ENCODE measurements at places on chromosomes 2 and 18.

DNA sequence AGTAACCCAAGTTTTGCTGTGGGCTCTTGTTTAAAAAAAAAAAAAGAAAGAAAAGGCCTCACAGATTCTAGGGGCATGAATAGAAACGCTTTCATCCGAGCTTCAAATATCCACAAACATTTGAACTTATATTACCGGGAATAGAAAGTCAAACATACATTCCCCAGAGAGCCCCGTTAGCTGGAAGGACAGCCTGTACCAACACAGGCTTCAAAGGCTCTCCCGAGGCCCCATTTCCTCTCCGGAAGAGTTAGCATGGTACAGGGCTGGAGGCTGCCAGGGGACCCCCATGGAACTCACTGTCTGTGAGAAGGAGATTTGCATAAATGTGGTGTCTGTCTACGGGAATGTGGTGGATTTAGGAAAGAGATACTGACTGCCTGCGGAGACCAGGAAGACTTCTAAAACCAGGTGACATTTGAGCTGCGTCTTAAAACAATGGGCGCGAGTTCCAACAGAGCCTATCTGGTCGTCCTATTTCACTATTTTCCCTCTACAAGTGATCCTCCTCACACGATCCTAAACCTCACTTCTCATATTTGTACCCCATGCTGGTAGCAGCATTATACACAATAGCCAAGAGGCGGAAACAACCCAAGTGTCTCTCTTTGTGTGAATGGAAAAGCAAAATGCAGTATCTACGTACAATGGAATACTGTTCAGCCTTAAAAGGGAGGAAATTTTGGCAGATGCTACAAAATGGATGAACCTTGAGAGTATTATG is 820 bp upstream of the MATN3 start:
- no peak for DNase-seq

DNA sequence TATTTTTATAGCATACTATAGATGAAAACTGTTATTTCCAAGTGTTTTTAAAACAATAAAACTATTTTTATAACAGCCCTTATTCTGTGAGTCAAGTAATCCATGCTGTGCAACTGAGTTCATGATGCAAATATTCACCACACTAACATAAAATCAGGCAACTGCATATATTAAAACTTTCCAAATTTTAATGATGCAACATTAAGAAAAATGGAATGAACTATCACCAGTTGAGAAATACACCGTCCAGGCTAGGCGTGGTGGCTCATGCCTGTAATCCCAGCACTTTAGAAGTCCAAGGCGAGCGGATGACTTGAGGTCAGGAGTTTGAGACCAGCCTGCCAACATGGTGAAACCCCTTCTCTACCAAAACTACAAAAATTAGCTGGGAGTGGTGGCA is 114.5 kb downstream of the CDH2 start:
- no peak for DNase-seq

GRCh38 chr2:172596776-172597175 is 40.9 kb downstream of the PDK1 start:
- DNase-seq = no peak

DNA sequence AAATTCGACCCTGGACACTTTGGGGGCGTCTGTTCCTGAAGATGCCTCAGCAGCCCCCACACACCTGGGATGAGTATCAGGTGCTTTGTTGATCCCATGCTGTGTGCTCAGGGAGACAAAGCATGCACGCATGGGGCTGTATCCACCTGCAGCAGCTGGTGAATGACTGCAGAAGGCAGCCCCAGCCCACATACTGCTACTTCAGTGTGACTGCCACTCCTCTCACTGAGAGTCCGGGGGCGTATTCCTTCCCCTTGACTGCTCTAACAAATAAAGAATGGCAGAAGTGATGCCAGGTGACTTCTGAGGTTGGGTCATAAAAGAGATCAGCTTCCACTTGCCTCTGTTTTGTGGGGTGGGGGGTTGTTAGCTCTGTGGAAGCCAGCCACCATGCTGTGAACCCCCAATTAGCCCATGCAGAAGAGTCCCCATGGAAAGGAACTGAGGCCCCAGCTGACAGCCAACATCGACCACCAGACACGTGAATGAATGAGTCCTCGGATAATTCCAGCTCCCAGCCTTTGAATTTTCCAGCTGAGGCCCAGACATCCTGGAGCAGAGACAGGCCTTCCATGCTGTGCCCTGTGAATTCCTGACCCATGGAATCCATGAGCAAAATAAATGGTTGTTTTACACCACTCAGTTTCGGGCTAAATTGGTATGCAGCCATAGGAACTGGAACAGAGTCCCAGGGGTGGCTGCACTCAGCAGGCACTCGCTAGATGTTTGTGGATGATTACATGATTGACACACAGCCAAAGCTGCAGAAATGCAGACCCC is 289.3 kb downstream of the CELF4 start:
- DNase-seq = no peak

DNA sequence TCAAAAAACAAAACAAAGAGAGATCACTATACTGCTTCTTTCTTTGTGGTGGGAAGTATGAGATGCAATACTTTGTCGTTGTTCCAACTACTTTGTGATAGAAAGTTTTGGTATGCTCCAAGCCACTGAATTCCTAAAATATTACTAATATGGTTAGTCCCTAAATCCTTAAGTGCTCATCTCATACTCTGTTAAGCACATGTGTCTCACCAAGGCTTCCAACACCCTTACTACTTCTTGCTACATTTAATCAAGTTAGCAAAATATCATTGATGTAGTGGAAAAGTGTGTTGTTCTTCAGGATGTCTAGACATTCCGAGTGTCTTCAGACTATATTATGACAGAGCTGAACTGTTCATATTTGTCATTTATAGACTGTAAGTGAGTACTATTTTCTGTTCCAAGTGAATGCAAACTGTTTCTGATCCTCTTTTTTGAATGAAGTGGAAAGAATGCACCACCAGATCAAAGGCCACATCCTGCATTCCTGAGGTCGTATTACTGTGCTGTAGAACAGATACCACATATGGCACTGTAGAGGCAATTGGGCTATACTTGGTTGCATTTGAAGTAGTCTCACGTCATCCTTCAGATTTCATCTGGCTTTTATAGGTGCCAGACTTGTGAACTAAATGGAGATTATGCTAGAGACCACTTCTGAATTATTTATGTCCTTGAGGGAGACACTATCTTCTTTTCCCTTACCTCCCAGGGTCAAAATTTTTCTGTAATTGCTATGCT is 298.4 kb upstream of the ZNF521 start:
- DNase-seq = no peak

- no peak for DNase-seq
Observed at GRCh38 chr18:6963452-6964097, 154.0 kb downstream of the LAMA1 start.

GRCh38 chr2:11810237-11810977 is 64.0 kb downstream of the LPIN1 start:
- no peak for DNase-seq

DNA sequence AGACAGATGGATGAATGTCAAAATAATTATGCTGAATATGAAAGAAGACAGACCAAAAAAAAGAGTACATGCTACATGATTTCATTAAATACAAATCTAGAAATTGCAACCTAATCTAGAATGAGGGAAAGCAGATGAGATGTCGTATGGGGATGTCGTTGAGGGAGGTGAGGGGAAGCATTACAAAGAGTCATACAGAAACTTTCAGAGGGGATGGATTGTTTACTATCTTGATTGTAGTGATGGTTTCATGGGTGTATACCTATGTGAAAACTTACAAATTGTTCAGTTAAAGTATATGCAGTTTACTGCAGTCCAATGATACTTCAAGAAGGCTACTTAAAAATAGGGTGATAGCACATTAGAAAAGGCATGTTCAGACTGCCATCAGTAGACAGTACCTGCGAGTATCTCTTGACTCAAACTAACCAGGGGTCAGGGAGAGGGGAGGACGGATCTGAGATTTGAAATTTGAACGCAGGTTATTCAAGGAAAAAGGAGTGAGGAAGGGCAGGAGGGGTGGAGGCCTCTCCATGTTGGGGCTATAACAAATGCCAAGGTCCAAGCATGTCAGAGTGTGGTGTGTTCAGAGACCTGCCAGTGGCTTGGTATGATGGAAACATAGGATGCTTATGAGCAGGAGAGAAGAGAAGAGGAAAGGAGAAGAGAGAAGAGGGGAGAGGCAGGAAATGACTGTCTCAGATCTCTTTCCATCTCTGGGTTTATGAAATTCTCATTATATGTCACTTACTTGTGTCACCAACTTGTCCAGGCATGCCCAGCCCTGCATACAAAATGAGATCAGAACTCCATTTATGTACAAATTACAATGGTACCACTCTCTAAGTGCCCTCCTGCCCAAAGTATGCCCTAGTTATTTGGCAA is 257.3 kb upstream of the CXCR4 start:
- DNase-seq = no peak

Measured in SK-N-DZ (cell line).